ENCODE measurements at places on chromosomes 5 and 9. TPM values are rescaled to one million over a fixed set of nuclear protein-coding genes. Genes with fewer than 3 reads are reported as not detected.

- DNase-seq: no peak
Observed at GRCh38 chr5:88818296-88818695, 64.7 kb downstream of the MEF2C start.

GRCh38 chr5:139141446-139142204 is 56.5 kb downstream of the SIL1 start:
- no peak for DNase-seq

- no peak for DNase-seq
Observed at GRCh38 chr9:31412081-31412480, 972.4 kb upstream of the ACO1 start.

DNA sequence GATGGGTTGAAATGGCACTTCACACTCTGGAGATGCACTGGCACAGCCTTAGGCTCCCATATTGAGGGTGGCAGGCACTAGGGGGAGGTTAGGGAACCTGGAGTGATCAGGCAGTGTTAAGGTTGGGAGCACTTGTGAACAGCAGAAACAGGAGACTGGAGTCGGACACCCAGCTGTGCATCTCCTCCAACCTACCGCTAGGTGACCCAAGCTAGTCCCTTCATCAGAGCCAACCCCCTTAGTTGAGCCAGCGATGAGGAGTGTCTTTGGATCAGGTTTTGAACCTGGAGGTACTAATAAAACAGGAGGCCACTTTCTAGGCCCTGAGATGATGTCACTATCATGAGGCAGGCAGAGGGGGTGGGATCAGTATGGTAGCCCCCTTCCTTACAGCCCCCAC is 1.7 kb downstream of the ACTL7B start:
- no peak for DNase-seq

GRCh38 chr9:113137196-113138168 is 13.3 kb upstream of the SLC31A2 start:
- no peak for DNase-seq

GRCh38 chr5:157659868-157660660 is 7.8 kb upstream of the SOX30 start:
- DNase-seq: no peak

- DNase-seq: no peak
Observed at GRCh38 chr5:128199611-128200010, 116.0 kb downstream of the SLC12A2 start.

DNA sequence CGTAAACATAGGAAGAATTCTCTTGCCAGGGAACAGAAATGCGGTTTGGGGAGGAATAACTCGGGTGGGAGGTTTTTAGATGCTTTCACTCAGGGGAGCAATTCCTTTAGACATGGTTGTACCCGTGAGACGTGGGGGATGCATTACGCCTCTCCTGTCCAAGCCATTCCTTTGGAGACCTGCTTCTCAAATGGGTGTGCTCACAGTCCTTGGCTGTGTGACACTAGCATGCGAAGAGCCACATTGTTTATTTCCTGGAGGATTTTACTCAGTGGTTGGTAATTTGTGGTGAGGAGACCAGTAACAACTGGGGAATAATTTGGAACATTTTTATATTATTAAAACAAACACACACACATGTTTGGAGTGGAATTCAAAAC is 18.5 kb downstream of the COL15A1 start:
- DNase-seq: no peak

DNA sequence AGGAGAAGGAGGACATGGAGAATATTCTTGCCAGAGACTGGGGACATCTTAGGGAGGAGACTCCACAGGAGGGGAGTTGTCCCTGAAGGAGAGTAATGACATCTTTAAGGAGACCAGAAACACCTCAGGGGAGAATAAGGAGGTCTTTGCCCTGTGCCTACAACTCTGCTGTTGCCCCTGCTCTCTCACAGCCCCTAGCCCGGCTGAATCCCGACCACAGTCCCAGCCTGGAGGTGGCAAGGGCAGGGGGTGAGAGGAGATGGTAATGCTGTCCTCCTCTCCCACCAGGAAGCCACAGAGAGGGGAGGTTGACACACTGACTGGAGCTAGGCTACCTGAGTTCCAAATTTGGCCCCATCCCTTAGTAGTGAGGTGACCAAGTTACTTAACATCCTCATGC is 30.2 kb upstream of the ENHO start:
- DNase-seq: no peak

The EMB gene
- total RNA-seq: 4.7 TPM

The SLC45A2 gene
- total RNA-seq: not detected

The KIF20A gene
- total RNA-seq: 8.2 TPM

The GSN gene
- total RNA-seq: 255 TPM

The PCA3 gene
- not detected for total RNA-seq
